ENCODE measurements at places on chromosomes 3 and 15.

DNA sequence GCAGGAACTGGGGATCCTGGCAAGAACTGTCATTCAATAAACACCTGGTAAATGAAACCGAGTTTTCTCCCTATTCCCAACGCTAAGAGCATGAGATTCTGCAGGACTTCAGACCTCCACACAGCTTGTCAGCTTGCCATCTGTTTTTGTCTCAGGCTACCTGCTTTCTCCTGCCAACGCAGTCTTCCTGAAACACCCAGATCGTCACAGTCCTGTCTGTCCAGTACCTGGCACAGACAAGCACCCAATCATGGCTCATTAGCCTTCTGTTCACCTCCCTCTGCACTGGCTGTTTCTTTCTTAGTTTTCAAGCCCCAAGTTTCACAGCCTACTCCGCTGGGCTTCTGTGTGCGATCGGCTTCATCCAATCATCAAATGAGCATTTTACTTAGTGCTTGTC lies 5.0 kb downstream of the SLC12A8 start:
- no peak for DNase-seq

DNA sequence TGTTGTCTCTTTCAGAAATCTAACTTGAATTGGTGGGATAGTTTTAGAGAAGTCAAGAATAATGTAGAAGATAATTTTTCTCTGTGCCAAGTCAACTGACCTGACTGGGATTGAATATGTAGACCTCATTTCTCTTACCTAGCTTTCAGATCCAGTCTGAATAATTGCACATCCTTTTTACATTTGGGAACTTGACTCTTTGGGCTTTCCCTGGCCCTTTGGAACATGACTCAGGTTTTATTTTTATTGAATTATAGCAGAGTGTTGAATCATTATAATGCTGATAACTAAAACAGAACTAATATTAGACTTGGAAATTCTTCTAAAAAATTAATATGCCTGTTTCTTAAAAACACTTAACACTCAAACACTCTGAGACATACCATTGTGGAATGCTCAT lies 76.5 kb downstream of the PFN2 start:
- DNase-seq: no peak

GRCh38 chr3:52781741-52782140 lies 4.3 kb downstream of the ITIH1 start:
- no peak for DNase-seq

DNA sequence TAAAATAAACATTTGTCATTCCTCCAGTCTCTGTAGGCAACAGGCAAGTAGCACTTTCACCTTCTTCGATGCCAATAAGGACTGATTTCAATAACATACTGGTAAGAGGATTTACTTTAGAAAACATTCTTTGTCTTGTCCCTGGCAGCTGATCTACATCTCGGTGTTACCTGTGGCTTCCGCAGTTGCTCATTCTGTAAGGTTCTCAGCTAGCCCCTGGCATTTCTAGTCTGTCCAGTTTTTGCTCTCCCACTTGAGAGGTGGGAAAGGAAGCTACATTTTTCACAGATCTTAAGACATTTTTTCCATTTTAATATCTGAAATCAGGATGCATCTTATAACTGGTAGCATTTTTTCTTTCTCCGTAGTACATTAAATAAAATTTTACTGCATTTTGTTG lies 19.7 kb upstream of the MAP6D1 start:
- no peak for DNase-seq

- DNase-seq: no peak
These were observed 210.8 kb upstream of the ROPN1 start for GRCh38 chr3:124202754-124203153.

DNA sequence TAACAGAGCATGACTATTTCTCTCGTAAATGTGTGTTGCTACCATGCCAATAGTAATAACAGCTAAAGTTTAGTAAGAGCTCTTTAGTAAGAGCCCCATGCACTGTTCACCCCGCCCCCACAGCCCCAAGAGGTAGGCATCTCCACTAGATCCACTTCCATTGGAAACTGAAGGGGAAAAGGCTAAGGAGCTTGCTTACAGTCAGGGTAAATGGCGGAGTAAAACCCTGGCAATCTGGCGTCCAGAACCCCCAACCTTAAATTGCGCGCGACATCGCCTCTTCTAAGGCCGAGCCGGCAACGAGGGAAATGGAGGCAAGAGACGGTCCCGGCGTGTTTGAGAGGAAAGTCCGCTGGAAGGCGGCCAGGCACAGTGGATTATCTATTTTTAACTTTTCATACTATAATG lies 654 bp upstream of the C3orf38 start:
- DNase-seq: no peak

GRCh38 chr3:122298239-122298638 lies 26.8 kb upstream of the CSTA start:
- no peak for DNase-seq

DNA sequence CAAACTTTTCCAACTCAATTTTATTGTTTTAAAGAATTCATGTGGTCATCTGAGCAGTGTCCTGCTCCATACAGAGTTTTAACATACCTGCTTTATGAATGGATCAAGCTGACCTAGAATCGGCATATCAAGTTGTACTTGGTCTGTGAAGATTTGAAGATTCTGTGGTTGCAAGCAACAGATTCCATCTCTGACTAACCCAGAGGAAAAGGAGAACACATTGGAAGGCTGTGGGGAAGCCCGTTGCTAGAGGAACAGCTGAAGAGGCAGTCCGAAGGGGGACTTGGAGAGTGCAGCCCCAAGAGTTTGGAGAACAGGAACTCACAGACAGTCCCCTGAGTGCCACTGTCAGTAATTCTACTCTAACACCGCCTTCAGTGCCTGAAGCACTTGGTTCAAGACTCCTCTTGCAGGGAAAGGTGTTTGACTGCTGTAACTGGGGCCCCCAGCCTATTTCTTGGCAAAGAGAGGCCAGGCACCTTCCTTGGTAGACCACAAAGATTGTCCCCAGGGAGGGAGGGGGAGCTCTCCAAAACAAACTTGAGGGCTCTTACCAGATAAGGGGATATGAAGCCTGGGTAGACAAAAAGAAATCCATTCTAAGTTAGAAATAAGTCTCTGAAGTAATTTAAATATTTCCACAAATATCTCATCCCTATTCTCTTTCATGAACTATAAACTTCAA lies 88.8 kb downstream of the LARS2 start:
- DNase-seq: no peak

DNA sequence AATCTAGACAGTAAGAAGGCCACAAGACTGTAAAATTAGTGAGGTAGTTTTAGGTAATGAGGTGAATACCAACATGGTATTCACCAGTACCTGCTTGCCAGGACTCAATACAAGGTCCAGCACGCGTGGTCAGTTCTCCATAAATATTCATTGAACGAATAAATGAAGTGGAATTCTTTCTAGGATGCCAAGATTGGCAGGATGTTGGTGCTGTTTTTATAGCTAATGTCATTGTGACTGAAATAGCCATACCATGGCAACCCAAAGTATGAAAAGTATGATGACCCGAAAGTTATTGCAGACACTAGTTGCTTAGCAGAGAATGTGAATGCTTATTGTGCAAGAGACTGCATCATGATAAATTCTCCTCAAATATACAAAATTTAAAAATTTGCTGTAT lies 307.2 kb downstream of the KCNH8 start:
- DNase-seq: no peak

DNA sequence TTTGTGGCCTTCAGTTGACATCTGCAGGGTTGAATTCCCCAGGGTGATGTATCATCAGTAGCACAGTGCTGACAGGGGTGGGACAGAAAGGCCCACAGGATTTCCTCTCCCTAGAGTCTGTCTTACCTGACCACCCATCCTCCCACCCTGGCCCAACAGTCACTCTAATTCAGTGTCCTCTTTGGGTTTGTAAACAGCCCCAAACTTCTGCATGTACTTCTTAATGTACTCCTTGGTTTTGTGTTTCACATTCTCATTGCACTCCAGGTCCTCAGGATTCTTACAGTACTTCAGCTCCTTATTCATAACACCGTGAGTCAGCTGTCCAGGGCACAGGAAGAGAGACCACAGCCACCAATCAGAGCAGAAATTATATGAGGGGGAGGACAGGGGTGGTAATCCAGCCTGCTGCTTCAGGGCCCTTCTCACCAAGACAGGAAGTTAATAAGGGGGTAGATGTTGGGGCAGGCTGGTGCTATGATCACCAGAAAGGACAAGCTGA lies 37.5 kb downstream of the NBEAL2 start:
- no peak for DNase-seq

DNA sequence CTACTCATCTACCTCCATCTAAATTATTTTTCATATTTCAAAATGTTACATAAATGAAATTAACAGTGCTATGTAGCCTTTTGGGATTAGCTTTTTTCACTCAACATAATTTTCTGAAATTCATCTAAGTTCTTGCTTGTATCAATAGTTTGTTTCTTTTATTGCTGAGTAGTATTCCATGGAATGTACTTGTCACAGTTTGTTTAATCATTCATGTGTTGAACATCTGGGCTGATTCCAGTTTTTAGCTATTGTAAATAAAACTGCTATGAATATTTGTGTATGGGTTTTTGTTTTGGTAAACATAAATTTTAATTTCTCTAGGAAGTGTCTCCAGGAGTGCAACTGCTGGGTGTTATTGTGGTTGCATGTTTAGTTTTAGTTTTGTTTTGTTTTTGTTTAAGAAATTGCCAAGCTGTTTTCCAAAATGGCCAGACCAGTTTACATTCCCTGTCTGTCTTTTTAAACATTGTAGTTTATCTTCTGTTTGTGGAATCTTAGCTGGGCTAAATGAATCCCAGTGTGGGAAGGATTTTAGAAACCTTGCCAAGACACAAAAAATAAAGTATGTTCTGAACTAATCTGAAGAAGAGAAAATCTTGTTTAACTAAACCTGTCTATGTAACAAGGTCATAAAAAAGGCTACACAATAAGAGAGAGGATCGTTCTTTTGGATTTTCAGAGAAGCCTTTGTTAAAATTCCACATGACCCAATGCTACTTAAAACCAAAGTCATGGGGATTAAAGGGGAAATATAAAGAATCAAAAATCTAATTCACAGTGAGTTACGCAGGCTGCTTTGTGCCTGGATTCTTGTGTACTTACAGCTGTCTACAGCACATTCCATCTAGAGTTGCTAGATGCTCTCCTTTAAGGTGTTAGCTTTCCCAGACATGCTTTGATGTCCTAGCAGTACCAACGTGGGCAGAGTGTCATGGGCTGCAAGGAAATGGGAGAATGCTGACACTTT lies 129.2 kb upstream of the SUCLG2 start:
- DNase-seq: no peak

DNA sequence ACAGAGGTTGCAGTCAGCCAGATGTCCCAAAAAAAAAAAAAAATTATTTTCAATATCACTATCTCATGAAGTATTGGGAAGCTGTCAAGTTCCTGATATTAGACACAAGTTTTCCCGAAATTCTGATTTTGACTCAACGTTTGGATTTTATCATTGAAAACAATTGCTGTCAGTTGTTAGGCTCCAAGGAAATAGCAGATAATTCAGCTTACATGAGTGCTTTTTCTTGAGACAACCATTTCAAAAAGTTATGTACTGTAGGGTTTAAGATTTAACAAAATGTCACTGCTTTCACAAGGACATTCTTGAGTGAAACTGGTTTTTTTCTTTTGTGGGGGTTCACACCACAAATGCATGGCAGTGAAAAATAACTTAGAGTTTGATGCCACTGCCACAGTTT lies 9.3 kb upstream of the SETD5 start:
- no peak for DNase-seq

GRCh38 chr3:36597422-36597821 lies 166.9 kb downstream of the DCLK3 start:
- no peak for DNase-seq

DNA sequence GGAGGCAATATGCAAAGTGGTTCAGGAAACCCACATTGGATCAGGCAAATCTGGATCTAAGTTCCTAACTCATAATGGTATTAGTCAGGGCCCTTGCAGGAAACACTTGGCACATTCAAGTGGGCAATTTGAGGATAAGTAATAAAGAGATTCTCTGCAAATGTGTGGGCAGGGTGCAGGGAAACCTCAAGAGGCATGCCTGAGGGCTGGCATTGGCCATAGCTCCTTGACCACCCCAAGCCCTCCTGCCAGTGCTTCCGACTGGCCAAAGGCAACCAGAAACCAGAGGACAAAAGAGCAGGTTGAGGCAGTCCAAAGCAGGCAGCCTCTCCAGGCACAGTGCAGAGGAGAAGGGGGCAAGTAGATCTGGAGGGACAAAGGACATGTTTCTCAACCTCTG lies 130.8 kb upstream of the SNTN start:
- no peak for DNase-seq

DNA sequence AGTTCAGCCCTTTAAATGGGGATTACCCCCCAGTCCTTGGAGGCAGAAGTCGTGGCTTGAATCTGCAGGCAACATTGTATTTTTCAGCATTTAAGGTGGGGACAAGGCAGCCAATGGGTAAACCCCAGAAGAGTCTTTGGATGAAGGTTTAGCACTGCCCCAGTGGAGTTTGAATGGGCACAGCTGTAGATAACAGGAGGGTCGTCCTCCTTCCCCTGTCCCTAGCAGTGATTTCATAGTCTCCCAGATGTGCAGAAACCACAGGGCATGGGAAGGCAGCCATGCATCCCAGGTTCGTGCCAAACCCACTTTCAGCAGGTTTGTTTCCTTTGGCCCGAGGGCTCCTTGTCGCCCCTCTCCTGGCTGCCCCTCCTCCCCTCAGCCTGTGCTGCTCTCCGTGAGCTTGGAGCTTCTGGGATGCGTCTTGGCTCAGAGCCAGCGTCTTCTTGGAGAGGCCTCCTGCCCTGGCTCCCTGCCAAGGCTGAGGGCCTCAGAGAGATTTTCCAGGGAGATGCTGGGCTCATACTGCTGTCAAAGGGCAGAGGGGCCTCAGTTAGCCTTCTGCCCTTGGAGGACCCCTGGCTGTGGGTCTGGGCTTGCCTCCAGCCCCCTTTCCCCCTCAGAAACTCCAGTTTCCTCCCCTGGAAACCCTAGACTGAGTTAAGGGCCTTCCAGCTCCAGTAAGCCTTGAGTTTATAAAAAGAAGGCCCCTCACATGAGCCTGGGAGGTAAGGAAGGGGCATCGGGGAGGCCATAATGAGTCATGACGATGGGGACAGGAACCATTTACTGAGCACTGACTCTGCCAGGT lies 48.9 kb upstream of the POLG start:
- no peak for DNase-seq

GRCh38 chr15:72797834-72798233 lies 14.3 kb upstream of the ADPGK start:
- DNase-seq: no peak

GRCh38 chr3:60954048-60954447 lies 297.2 kb downstream of the FHIT start:
- no peak for DNase-seq

DNA sequence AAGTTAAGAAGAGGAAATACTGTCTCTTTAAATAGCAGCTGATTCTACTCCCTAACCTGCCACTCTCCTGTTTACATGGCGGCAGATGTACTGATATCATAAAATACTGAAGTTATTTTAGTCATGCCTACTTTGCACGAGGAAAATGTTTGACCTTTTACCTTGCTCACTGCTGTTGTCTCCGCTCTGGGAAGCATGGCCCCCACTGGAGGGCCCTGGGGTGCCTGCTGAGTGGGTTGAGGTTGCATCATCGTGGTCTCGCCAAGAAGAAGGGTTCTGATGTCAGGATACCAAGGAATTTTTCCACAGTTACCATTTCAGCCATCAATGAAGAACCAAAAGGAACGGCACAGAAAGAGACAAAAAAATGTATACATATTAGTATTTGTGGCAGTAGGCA lies 16.7 kb downstream of the MEIS2 start:
- DNase-seq: no peak

Data from cortex of kidney (tissue), 1 donor.